ENCODE measurements at places on chromosomes 11 and 22.
A peak's percentile ranks its signal among the peaks of the same experiment; 100 is the strongest.

GRCh38 chr11:69962152-69962551 lies 116.0 kb upstream of the ANO1 start:
- DNase-seq: no peak

DNA sequence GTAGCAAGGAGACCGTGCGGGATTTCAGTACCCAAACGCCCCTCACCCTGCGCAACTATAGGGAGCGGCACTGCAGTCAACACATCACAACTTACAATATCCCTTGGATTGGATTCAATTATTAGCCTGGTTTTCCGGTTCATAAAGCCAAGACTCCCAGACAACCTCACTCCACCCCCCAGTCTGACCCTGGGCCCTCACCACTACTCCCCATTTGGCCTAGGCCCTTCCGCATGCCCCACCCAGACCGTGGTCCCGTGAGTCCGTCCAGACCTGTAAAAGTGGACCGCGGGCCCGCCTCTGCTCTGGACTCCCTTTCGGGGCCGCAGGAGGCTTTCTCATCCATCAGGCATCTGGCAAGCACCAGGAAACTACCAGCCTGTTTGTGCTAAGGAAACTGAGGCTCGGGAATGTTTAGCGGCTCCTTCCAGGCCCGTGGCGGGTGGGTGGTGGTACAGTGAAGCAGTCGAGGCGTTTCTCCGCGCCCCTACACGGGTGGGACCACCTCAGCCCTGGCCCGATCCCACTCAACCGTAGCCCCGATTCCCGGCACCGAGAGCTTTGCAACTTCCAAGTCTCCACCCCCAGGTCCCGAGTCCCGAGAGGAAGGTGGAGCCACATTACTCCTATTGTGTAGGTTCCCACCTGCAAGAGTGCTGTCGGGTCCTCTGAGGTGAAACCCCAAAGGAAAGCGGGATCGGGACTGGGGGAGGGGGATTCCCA lies 679 bp upstream of the DPP3 start:
- DNase-seq: no peak

GRCh38 chr11:59273373-59273841 lies 60.7 kb upstream of the MPEG1 start:
- no peak for DNase-seq

DNA sequence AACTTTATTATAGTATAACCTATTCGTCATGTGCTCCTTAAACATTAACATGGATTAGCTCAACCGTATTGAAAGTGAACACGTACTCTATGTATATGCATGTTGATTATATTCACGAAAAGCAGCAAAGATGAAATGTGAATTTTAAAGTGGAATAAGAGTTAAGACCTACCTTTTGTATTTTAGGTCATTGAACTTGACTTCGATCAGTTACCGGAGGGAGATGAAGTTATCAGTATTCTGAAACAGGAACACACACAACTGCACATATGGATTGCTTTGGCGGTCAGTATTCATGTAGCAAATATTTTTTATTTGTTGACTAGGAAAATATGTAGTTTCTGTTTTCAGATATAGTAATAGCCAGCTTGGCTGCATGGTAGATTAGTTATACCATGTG lies 1.4 kb downstream of the CTR9 start:
- no peak for DNase-seq

DNA sequence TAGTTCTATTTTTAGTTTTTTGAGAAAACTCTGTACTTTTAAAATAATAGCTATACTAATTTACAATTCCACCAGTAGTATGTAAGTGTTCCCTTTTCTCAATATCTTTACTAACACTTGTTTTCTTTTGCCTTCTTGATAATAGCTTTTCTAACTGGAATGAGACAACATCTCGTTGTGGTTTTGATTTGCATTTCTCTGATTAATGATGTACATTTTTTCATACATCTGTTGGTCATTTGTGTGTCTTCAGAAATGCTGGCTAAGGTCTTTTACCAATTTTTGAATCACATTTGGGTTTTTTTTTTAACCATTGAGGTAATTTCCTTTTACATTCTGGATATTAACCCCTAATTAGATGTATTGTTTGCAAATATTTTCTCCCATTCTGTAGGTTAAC lies 258.9 kb downstream of the DYNC2H1 start:
- DNase-seq: no peak

DNA sequence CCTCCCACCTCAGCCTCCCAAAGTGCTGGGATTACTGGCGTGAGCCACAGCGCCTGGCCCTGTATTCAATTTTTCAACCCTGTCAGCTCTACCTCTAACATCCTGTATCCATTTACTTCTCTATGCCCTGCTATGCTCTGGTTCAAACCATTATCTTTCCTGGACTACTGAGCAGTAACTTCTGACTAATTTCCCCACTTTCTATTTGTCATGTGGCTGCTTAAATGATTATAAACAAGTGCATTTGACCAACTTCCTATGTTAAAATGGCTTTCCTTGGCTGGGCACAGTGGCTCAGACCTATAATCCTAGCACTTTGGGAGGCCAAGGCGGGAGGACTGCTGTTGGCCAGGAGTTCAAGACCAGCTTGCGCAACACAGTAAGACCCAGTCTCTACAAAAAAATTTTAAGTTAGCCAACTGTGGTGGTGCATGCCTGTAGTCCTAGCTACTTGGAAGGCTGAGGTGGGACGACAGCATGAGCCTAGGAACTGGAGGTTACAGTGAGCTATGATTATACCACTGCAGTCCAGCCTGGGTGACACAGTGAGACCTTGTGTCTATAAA lies 2.1 kb downstream of the MED19 start:
- DNase-seq: no peak

GRCh38 chr11:11668781-11669180 lies 47.0 kb upstream of the GALNT18 start:
- no peak for DNase-seq

DNA sequence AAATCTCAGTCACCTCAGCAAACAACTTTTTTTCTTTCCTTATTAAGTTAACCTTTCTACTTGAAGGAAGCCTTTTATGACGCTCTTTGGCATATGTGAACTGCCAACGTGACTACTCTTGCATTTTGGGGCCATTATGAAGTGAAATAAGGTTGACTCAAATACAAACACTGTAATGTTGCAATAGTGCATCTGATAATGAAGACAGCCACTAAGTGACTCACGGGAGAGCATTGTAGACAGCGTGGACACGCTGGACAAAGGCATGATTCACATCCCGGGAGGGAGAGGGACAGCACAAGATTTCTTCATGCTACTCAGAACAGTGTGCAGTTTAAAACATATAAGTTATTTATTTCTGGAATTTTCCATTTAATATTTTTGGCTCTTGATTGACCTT lies 560.8 kb downstream of the ETS1 start:
- DNase-seq: no peak

DNA sequence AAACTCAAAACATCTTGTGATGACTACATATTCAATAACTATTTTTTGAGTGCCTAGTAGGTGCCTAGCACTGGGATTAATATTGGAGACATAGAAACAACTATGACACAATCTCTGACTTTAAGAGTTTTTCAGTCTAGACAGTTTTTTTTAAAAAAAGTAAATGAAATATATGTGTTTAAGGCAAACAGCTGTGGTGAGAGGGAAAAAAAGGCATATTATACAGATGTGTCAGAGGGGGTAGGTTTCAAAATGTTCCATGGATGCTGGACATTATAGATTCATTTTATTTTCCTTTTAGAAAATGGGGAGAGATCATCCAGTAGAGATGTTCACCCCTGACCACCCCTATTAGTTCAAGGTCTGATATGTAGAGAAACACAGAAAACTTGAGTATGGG lies 90.8 kb downstream of the LUZP2 start:
- no peak for DNase-seq

DNA sequence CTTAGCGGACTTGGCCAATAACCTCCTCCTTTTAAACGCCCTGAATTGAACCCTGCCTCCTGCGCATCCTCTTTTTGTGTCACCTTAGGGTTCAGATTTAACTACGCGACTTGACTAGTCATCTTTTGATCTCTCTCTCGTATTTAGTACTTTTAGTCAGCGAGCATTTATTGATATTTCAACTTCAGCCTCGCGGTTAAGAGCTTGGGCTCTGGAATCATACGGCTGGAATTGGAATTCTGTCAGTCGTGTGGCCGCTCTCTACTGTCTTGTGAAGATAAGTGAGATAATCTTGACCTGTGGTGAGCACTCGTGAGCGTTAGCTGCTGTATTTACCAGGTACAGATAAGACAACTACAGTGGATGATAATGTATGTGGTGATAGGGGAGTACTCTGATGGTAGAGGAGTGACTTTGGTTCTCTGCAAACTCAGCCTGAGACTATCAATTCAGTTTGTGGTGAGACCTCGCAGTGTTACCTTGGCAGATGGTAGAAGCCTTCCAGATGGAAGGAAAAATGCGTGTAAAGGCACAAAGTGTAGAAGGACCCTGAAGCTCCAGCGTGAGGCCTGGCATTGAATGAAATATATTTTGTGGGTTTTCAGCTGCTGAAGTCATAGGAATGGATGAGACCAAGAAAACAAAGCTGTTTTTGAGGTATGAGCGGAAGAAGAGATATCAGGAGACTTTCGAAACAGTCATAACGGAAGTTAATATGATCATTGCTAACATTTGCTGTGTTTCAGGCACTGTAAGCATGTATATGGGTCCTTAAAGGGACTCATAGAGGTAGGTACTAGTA lies 682 bp downstream of the ATM start:
- peak; percentile 46 for DNase-seq

DNA sequence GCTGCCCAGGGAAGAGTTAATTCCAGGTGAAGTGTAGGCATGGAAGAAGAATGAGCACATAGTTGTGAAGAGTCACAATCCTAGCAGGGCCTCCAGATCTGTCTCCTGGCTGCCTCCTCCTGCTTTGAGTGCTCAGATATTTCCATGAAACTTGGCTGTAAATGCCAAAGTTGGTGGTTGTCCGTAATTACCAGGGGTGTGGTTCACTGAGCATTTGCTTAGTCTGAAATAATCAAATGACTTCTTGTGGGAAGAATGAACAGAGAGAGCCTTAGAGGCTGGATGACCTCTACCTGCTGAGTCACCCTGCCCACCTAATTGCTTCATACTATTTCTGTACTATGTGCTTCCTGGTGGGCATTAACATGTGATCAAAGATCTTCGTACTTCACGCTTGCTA lies 50.9 kb downstream of the APIP start:
- no peak for DNase-seq

GRCh38 chr22:37581504-37581903 lies 1.6 kb upstream of the LGALS2 start:
- no peak for DNase-seq

DNA sequence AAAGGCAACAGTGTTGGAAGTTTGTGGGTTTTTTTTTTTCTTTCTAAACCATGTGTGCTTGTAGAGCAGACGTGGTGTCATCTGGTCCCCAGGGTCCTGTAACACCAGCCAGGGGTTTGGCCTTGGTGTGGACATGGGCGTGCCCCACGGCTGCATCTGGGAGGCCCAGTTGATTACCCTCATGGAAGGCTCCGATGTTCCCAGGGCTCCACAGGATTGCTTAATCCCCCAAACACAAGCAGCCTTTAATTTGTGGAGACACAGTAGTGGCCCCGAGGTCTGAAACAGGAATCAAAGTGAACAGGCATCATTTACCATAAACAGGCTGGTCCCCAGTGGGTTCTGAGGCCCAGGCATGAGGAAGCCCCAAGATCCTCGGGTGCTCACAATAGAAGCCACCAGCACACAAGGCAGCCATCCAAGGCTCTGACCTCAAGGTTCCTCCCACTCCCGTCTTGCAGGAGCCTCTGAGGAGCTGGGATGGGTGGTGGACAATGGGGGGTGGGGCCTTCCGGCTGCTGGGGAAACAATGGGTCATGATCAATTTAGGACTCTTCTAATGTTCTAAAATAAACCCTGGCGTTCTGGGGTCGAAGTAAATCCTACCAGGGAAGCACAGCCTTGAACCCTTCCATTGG lies 115.0 kb upstream of the CD82 start:
- no peak for DNase-seq

GRCh38 chr11:128776424-128777284 lies 82.8 kb downstream of the FLI1 start:
- peak; percentile 53 for DNase-seq

- DNase-seq: no peak
Observed at GRCh38 chr11:44120169-44120568, 24.7 kb downstream of the EXT2 start.

GRCh38 chr11:45810431-45811108 lies 5.6 kb downstream of the SLC35C1 start:
- no peak for DNase-seq

DNA sequence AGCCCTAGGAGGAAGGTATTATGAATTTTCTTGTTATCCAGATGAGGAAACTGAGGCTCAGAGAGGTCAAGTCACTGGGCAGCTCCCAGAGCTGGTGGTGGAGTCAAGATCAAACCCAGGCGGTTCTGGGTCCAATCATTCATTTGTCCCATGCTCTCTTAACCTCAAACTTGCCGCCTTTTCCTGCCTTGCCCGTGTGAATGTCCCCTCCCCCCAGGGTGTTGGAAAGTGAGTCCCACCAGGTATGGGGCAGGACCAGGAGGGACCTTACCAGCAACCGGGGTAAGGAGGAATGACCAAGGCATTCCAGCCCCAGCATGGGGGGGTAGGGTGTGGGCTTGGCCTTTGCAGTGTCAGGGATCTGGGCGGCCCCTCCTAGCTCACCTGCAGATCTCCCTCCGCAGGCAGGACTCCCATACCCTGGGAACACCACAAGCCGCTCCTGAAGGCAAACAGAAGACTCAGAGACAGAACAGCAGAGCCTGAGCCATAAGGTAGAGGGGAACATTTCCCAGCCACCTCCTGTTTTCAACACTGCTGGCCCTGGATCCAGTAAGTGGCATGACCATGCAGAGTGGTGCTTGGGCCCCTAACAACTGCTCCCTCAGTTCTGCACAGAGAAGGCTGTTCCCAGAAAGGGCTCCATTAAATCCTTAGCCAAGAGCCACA lies 41.2 kb upstream of the SYT7 start:
- DNase-seq: no peak

- no peak for DNase-seq
Observed at GRCh38 chr11:16028419-16028818, 327.9 kb downstream of the SOX6 start.

- DNase-seq: no peak
Observed at GRCh38 chr11:38835966-38836365, 2237.9 kb upstream of the RAG2 start.

GRCh38 chr22:47623066-47623762 lies 860.8 kb downstream of the TBC1D22A start:
- no peak for DNase-seq

DNA sequence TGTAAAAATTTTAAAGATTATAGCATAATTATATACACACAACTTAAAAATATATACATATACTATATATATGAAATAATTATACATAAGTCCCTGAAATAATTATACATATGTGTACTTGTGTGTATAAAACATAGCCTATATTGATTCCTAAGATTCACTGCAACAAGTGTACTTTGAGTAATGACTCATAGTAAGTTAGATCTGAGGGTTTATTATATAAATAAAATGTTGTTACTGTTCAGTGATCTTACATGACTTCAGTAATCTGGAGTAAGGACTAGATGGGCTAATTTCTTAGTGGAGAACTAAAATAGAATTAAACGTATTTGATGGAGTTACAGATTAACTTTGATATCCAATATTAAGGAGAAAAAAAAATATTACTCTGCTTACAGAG lies 350.5 kb downstream of the CNTN5 start:
- no peak for DNase-seq

GRCh38 chr11:120025606-120026335 lies 112.1 kb downstream of the TRIM29 start:
- no peak for DNase-seq
